ENCODE measurements at places on chromosomes 7 and 10.

- no peak for DNase-seq
These were observed 197.3 kb downstream of the MACC1 start for GRCh38 chr7:20019757-20020432.

- no peak for DNase-seq
These were observed 5.8 kb downstream of the GHRHR start for GRCh38 chr7:30969604-30969970.

DNA sequence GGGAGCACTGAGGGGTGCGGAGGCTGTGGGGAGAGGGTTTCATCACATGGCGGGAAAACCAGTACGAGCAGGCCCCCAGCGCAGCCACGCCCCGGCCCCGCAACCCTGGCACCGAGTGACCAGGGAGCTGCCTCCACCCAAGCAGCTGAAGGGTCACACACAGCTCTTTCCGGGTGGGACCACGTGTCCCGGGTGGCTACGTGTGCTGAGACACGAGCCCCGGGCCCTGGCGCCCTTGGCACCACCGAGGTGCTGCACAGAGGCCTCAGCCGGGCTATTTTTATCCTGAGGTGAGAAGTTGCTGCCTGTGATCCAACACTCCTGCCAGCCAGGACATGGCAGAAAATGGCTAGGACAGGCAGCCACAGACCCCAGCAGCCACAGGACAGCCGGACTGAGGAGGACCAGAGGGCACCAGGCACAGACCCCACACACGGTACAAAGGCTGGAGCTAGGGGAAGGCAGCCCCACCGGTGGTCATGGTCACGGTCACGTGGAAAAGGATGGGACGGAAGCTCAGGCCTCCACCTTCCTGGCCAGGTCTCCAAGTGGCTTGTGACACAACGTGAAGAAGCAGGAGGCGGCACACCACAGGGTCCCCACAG is 223.7 kb downstream of the MAD1L1 start:
- no peak for DNase-seq

DNA sequence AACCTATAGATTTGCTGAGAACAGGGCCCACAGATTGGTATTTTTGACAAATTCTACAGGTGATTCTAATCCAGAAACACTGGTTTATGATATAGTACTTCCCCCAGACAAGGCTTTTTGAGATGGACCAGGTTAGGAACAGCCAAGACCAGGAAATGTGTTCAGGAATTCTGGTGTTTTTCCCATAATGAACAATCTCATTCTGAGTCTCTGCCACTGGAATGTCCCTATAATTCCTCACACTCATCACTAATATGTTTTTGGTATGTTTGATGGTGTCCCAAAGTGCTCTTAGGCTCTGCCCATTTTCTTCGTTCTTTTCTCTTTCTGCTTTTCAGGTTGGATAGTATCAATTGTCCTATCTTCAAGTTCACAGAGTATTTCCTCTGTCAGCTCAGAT is 107.2 kb upstream of the IGFBP3 start:
- DNase-seq = no peak

DNA sequence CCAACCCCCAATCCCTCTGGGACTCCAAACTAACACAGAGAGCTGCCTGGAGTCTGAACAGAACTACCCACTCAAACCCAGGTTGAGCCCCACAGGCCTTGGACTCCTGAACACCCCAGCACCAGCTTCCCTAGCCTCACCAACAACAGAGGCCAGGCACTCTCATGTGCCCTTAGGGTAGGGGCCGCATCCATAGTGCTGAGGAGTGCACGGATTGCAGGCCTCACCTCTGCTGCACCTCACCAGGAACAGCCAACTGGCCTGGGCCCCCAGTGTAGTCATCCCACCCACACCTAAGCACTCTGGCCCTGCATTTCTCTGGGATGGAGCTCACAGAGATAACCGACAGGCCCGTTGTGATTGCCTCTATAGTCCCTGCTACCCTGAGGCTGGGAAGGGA is 194.2 kb downstream of the HPSE2 start:
- DNase-seq = no peak

- DNase-seq = no peak
These were observed 87.1 kb upstream of the PDLIM1 start for GRCh38 chr10:95377950-95378349.

DNA sequence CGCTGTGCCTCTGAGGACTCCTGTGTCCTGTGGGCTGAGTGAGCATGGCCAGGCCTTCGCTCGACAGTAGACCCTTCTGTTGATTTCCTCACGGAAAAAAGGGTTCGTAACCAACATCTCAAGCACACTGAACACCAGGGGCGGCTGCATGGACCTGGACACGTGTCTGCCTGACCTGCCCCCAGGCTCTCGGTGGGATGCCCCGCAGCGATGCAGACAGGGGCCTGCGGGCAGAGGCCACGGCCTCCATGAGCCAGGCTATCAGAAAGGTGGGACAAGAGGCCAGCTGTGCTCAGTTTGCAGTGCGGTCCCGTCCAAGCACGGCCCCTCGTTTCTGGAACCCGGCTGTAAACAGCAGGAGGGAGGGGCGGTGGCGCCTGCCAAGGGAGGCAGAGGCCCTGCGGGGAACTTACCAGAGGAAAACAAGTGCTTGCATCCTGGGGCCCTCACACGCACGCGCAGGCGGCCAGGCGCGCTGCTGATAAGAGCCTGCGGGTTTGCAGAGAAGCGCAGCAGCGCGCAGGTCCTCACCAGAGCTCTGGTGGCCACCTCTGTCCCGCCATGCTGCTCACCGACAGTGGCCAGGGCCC is 10.6 kb downstream of the GPR146 start:
- peak; percentile 83 for DNase-seq

DNA sequence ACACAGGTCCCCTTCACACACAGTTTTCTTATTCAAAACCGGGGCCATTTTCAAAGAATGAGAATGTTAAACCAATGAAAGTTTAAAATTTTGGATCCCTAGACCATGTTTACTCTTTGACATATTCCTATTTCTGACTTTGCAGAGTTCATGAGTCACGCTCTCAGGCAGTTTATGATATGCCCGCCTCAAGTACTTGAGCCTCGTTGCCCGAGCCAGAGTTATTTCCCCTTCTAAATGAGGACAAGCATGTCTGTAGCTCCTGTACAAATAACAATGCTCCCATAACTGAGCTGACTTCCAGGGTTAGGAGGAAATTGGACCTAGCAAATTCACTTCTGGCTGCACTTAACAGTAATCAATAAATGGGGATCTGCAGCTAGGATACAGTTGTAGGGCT is 87.9 kb upstream of the PDE1C start:
- no peak for DNase-seq

DNA sequence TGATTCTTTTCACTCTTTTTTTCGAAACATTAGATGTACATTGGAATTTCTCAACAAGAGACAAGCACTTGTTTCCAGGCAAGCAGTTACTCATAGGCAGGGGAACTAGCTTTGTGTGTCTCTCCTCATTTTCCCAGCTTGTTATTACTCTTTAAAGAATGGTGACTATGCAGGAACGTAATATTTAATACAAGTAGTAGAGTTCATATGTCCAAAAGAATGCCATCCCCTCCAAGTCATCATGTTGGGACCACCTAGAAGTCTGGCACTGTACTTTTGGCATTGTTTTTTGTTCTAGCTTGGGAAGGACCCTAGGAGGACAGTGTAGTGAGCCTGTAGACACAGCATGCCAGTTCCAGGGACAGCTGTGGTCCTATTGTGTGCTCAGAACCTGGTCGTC is 650.7 kb downstream of the INHBA start:
- DNase-seq = no peak

GRCh38 chr10:5449823-5450222 is 37.5 kb downstream of the NET1 start:
- DNase-seq = no peak

GRCh38 chr10:66180581-66181318 is 745.1 kb upstream of the LRRTM3 start:
- no peak for DNase-seq

DNA sequence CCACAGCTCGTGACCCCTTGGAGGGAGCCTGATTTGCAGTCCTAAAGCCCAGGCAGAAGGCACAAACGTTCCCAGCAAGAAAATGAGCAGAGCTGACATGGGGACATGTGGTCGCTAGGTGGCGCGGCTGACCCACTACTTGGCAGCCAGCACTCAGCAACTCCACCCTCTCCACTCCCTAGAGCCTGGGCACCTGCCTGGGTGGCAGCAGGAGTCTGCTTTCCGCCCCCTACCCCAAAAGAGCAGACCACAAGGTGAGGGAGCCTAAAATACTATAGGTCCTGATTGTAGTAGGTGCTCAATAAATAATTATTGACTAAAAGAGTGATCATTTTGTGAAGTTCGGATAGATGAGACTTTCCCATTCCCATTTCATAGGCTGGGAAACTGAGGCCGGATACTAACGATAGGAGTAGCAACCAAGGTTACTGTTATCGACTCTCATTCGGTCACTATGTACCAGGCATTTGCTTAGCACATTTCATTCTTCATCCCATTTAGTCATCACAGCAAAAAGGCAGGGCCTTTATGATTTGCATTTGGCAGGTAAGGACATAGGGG is 57.4 kb downstream of the NEUROG3 start:
- DNase-seq = no peak

Data from left forelimb (tissue), 1 donor.